ENCODE measurements at places on chromosomes 12 and 14. TPM values are rescaled to one million over a fixed set of nuclear protein-coding genes. Genes with fewer than 3 reads are reported as not detected.

RNASE1 gene
- total RNA-seq, result 2.8 TPM

- H3K4me1 ChIP-seq, result no peaks in the 10 kb centered on the region
- H3K27me3 ChIP-seq, result no peaks in the 10 kb centered on the region
- no peaks in the 10 kb centered on the region for H3K36me3 ChIP-seq
- no peak overlapping the region for H3K4me3 ChIP-seq
- DNase-seq, result no peak
Measured at GRCh38 chr12:57176846-57177245, 29.4 kb upstream of the LRP1-AS start.

OVCH1 gene
- total RNA-seq, result not detected

- peaks cover 2% of the 10 kb centered on the region for H3K4me1 ChIP-seq
- no peak overlapping the region for H3K27ac ChIP-seq
- no peaks in the 10 kb centered on the region for H3K36me3 ChIP-seq
- H3K4me3 ChIP-seq, result no peak overlapping the region
- DNase-seq, result no peak
Measured at GRCh38 chr14:105617201-105617777, 90.9 kb downstream of the TMEM121 start.

GRCh38 chr12:116201359-116201758 is 76.1 kb downstream of the MED13L start:
- H3K27me3 ChIP-seq, result no peaks in the 10 kb centered on the region
- H3K4me1 ChIP-seq, result peaks cover 5% of the 10 kb centered on the region
- no peak overlapping the region for H3K4me3 ChIP-seq
- H3K27ac ChIP-seq, result no peak overlapping the region
- no peak for DNase-seq

- no peak overlapping the region for H3K27ac ChIP-seq
Measured at GRCh38 chr12:20805921-20806320, 4.6 kb upstream of the SLCO1B3 start.

GRCh38 chr12:1256285-1256684 is 265.3 kb downstream of the ERC1 start:
- no peaks in the 10 kb centered on the region for H3K4me1 ChIP-seq
- no peak overlapping the region for H3K4me3 ChIP-seq
- no peaks in the 10 kb centered on the region for H3K27me3 ChIP-seq
- no peak for DNase-seq
- H3K27ac ChIP-seq, result no peak overlapping the region

KRT5 gene
- total RNA-seq, result not detected

ESR2 gene
- total RNA-seq, result 0.11 TPM

- no peak for DNase-seq
- no peaks in the 10 kb centered on the region for H3K36me3 ChIP-seq
- no peak overlapping the region for H3K27ac ChIP-seq
Measured at GRCh38 chr14:65972346-65972870, 513.8 kb upstream of the CCDC196 start.

GPD1 gene
- 0.33 TPM for total RNA-seq

FOS gene
- 61.7 TPM for total RNA-seq

- no peak overlapping the region for H3K27ac ChIP-seq
- DNase-seq, result peak; percentile 48
- no peaks in the 10 kb centered on the region for H3K4me1 ChIP-seq
- no peak overlapping the region for H3K4me3 ChIP-seq
Measured at GRCh38 chr14:106883218-106883692, 1356.9 kb downstream of the TMEM121 start.

- no peak overlapping the region for H3K4me3 ChIP-seq
- no peak overlapping the region for H3K27ac ChIP-seq
- peaks cover 5% of the 10 kb centered on the region for H3K36me3 ChIP-seq
Measured at GRCh38 chr12:13066459-13066858, 22.3 kb downstream of the FAM234B start.

- DNase-seq, result no peak
- no peak overlapping the region for H3K27ac ChIP-seq
- no peaks in the 10 kb centered on the region for H3K36me3 ChIP-seq
- peaks cover 4% of the 10 kb centered on the region for H3K27me3 ChIP-seq
Measured at GRCh38 chr12:953776-954175, 4.3 kb upstream of the RAD52 start.

- H3K36me3 ChIP-seq, result no peaks in the 10 kb centered on the region
- no peak overlapping the region for H3K4me3 ChIP-seq
- DNase-seq, result no peak
- no peaks in the 10 kb centered on the region for H3K27me3 ChIP-seq
- no peak overlapping the region for H3K27ac ChIP-seq
- H3K4me1 ChIP-seq, result no peaks in the 10 kb centered on the region
Measured at GRCh38 chr14:33711811-33712216, 239.1 kb downstream of the EGLN3 start.

- DNase-seq, result no peak
- no peaks in the 10 kb centered on the region for H3K27me3 ChIP-seq
- H3K4me3 ChIP-seq, result no peak overlapping the region
- H3K36me3 ChIP-seq, result no peaks in the 10 kb centered on the region
Measured at GRCh38 chr14:90624227-90624626, 192.0 kb downstream of the TTC7B start.

DNA sequence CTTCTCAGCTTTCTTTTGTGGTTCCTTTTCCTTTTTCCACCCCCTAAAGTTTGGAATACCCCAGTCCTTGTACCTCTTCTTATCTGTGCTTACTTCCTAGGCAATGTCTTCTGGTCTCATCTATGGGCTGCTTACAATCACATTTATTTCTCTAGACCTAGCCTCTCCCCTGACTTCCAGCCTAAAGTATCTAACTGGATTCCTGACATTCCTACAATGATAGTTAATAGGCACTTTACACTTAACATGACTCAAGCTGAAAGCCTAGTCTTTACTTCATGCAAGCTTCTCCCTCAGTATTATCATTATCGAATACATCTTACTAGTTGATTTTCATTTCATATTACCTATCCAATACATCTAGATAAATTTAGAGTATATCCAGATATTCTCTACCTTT is 21.2 kb downstream of the CLECL1 start:
- no peak for DNase-seq
- peaks cover 24% of the 10 kb centered on the region for H3K4me1 ChIP-seq
- no peak overlapping the region for H3K4me3 ChIP-seq
- H3K36me3 ChIP-seq, result peaks cover 14% of the 10 kb centered on the region

DNA sequence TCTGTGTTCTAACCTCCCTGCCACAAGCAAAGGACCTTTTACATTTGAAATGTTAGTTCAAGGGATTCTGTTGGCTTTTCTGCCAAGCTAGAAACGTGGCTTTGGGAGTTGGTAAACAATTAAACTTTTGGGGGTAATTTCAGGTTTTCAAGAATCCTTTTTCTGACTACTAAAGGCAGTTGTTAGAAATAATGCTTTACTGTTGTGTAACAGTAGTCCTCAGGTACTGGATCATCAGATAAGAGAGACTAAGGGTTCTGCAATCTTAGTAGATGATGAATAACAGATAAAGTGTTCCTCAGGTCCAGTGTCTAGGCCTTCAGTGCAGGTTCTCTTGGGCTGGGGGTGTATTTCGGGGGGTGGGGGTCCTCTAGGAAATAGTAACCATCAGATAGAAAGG is 192.3 kb downstream of the SYNE2 start:
- DNase-seq, result no peak
- H3K4me3 ChIP-seq, result no peak overlapping the region
- H3K36me3 ChIP-seq, result peaks cover 55% of the 10 kb centered on the region
- peaks cover 3% of the 10 kb centered on the region for H3K4me1 ChIP-seq

DNA sequence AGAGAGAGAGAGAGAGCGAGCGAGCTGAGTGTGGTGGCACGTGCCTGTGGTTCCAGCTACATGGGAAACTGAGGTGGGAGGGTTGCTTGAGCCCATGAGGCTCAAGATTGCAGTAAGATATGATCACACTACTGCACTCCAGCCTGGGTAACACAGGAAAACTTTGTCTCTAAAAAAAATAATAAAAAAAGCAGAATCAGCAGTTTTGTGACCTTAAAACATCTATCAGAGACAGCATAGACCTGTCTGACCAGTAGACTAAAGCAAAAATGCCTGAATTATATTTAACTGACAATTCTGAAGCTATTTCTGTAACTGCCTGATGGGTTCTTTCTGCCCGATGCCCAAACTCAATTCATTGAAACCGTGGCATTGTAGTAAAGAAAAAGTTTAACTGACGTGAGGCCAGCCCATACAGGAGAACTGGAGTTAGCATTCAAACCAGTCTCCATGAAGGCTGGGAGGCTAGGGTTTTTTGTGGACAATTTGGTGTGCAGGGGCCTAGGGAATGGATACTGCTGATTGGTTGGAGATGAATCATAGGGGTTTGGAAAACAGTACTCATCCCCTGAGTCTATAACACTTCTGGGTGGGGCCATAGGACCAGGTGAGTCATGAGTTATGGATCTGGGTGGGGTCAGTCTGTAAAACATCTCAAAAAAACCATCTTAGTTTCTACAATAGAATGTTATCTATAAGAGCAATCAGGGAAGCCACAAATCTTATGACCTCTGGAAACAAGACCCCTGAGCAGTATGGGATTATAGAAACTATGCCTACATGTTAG is 8.0 kb upstream of the RASSF8 start:
- no peak overlapping the region for H3K27ac ChIP-seq
- no peak overlapping the region for H3K4me3 ChIP-seq
- peaks cover 11% of the 10 kb centered on the region for H3K27me3 ChIP-seq
- H3K36me3 ChIP-seq, result no peaks in the 10 kb centered on the region
- DNase-seq, result no peak

DNA sequence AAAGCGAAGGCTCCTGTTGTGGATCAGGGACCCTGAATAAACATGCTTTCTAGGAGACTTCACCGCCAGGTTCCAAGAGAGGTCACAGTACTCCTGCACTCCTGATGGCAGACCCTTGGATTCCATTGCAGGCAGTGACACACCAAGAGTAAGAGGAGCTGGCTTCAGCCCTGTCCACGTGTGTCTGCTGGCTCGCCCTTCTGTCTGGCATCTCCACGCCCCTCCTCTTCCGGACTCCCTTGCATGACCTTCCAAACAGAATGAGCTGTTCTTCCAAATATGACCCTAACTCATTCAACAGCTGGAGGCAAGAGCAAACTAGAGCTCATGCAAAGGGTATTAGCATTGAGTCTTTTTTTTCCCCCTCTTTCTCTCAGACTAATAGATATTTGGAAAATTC is 233.0 kb upstream of the PLEKHG7 start:
- H3K27me3 ChIP-seq, result no peaks in the 10 kb centered on the region
- H3K36me3 ChIP-seq, result peaks cover 6% of the 10 kb centered on the region
- DNase-seq, result no peak

All from activated naive CD8-positive, alpha-beta T cell treated with anti-CD3 and anti-CD28 coated beads, Interleukin-2, amount 10 ng/mL, durations not matched to agents 7 days and 5 days (primary cell).